ENCODE measurements at places on chromosomes 7 and 10. TPM values are rescaled to one million over a fixed set of nuclear protein-coding genes. Genes with fewer than 3 reads are reported as not detected.
A peak's percentile ranks its signal among the peaks of the same experiment; 100 is the strongest.

DNA sequence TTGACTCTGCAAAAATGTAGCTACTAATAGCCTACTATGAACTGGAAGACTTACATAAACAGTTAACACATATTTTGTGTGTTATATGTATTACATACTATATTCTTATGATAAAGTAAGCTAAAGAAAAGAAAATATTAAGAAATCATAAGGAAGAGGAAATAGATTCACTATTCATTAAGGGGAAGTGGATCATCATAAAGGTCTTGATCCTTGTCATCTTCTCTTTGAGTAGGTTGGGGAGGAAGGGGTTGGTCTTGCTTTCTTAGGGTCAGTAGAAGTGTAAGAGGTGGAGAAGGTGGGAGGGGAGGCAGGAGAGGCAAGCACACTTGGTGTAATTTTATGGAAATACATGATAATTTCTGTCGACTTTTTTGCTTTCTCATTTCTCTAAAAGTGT lies 81.3 kb downstream of the NAMPT start:
- no peak for DNase-seq

DNA sequence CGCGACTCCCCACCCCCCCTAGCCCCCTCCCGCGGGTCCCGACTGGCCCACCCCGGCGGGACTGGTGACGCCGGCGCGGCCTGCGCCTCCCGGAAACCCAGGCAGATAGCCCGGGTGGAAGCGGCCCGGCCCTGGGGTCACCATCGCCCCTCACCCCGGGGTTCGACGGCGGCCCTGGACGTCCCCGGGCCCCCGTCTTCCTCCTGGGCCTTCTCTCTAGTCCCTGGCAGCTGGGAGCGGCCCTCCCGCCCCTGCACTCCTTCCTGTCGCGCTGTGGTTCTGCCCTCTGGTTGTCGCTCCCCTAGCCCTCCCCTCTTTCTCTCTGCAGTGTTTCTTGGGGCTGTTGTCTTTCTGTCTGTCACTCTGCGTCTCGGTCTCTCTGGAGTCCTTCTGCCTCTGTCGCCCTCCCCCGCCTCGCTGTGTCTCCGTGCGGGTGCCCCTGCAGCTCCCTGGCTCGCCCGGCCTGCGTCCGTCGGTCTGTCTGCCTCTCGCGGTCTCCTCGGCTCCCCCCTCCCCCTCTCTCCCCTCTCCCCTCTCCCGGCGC lies 90.5 kb upstream of the PAX2 start:
- DNase-seq: no peak

GRCh38 chr10:91758303-91759146 lies 39.7 kb upstream of the TNKS2 start:
- DNase-seq: peak; percentile 69

- DNase-seq: no peak
Observed at GRCh38 chr7:73613954-73614735, 10.2 kb downstream of the MLXIPL start.

DNA sequence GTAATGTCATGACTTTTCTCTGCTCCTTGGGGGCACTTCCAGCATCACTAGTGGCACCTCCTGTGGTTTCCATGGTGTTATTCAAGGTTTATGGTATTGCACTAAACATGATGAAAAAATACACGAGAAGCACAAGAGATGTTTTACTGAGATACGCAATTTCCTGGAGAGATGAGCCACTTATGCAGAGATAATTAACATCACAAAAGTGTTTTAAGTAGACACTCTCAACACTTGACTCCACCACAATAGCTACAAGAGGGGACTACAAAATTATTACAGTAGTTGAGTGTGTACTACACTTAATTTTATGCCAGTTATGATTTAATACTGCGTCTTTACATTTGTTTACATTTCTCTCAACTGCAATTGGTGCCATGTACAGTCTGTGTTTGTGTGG lies 906.7 kb downstream of the DNAJB9 start:
- DNase-seq: no peak

DNA sequence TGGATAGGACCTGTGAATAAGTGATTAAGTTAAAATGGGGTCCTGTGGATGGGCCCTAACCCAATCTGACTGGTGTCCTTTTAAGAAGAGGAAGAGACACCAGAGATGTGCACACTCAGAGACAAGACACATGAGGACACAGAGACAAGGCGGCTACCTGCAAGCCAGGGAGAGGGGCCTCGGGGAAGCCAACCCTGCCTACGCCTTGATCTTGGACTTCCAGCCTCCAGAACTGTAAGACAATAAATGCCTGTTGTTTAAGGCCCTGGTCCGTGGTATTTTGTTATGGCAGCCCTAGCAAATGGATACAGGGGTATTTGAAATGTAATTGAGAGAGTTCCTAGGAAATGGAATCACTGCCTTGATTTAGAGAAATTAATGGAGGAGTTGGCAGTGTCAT lies 225.3 kb downstream of the SKAP2 start:
- DNase-seq: no peak

Gene IRF5
- not detected for total RNA-seq

- no peak for DNase-seq
Observed at GRCh38 chr7:123729218-123729578, 19.6 kb downstream of the WASL start.

GRCh38 chr10:82150123-82150900 lies 275.3 kb downstream of the NRG3 start:
- DNase-seq: peak; percentile 12

DNA sequence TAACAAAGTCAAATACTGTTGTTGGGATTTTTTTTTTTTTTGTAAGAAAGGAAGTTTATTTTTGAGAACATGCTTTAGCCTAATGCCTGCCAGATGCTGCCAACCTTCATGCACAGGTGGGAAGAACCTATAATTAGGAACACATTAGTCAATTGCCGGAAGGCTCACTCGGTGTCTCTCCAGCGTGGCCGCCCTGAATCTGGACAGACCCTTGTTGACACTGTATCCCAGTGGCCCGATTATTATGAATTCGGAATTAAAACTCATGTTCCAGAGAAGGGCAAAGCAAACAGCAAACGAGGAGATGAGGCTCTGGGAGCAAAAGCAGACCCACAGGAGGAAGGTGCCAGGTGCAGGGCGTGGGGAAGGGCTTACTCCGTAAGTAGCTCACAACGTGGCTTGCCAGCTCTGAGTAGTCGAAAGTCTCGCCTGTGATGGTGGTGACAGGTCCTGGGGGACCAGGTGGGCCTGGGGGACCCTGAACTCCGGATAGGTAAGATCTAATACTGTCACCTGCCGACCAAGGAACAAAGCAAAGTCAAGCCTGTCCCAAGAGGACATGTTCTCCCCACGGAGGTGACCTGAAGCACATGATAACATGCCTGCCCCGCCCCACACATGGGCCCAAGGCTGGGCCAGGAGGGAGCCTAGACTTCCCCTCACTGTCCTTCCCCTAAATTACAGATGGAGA lies 48.3 kb downstream of the COL17A1 start:
- DNase-seq: no peak

DNA sequence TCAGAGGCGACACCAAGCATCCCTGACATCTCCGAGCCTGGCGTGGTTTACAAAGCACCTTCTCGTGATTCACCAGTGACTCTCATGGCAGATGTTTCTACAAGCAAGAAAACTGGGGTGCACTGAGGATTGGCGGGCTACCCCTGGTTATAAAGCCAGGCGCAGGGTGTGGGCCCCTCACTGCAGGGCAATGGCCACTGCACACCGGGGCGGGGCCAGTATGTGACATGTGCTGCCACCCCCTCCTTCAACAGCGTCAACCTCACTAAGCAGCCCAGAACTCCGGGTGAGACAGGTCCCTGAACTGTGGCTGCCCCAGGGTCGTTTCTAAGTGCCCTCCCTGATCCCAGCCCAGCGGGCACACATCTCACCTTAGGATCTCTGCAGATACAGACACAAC lies 63.8 kb downstream of the CHST15 start:
- DNase-seq: no peak
